ENCODE measurements at places on chromosomes 16 and 17. TPM values are rescaled to one million over a fixed set of nuclear protein-coding genes. Genes with fewer than 3 reads are reported as not detected.
A peak's percentile ranks its signal among the peaks of the same experiment; 100 is the strongest.

DNA sequence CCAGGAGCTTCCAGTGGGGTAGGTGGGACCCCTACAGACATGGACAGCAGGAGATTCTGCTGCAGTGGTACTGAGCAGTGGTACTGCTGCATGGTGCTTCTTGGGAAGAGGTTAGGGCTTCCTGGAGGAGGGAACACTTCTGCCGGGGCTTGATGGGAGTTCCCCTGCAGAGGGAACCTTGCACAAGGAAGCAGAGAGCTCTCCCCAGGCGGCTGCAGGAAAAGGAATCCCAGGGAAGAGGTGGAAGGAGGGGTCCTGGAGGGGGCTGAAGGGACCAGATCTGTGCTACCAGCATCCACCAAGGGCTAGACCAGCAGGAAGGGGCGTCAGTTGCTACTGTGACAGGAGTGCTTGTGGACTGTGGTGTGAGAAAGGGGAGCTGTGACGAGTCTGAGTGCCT, 10.6 kb downstream of the RIPOR1 start:
- no peak for DNase-seq

DNA sequence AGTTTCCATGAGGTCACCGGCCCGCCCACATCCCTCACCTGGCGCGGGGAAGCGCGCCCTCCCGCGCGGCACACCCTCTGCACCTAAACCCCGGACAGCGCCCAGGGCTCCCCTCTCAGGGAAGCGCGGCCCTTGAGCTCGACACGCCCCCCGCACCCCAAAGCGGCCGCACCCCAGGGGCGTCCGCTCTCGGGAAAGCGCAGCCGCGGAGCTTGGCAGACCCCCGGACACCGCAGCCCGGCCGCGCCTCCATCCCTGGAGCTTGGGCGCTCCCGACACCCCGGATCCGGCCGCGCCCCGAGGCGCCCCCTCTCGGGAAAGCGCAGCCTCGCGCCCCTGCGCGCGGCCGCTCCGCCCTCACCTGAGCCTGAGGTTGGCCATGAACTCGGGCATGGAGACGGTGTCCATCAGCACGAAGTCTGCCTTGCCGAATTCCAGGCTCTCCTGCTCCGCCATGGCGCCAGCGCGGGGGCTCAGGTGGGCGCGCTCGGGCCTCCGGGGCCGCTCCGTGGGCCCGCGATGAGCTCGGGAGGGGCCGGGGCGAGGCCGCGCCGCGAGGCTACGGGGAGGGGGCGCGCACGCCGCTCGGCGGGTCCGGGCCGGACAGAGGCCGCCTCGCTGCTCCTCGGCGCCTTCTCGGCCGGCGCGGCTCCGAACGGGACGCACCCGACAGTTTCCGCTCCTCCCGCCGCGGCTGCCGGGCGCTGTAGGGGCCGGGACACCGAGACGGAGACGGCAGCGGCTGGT, at the start of gene MYO1D:
Gene MYO1D (minus strand): TSS at position 708 of the 747 bp plus-strand sequence. CDS start 252 bp downstream, at position 456.
- DNase-seq: peak; percentile 55

- no peak for DNase-seq
These were observed 6.5 kb upstream of the ZFHX3 start for GRCh38 chr16:73054498-73054812.

DNA sequence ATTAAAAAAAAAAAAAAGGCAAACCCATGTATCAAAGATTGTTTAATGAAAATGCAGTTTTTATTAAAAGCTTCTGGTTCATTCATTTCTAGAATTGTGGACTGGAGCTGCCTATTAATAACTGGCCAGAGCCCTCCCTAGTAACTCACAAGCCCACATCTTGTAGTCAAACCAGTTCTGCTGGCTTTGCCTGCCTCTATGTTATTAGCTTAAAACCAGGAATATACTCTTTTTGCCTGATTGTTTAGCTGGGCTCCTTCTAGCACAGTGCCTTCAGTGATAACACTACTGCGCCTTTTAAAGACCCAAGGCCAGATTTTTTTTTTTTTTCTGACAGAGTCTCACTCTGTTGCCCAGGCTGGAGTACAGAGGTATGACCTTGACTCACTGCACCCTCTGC, 26.0 kb downstream of the TAC4 start:
- no peak for DNase-seq

DNA sequence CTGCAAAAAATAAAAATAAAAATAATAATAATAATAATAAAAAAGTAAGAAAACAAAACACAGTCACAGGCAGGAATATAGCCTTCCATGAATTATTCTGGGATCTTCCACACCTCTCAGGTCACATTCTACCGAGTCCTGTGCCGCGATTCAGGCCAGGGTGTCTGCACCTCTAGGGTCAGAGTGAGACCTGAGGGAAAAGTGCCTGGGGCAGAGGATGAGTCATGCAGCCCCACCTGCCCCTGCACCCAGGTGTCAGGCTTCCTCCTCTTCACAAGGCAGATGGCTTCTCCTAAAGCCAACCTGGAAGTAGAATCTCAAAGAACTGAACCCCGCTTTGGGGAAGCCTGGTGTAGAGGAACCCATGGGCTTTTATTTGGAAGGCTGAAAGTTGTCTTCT, 283.7 kb downstream of the CPPED1 start:
- DNase-seq: no peak

The INCA1 gene
- total RNA-seq: 1.4 TPM

The C16orf74 gene
- 0.83 TPM for total RNA-seq

The NPW gene
- total RNA-seq: 1.6 TPM
